Activated CD4-positive, alpha-beta T cell treated with anti-CD3 and anti-CD28 coated beads, Interleukin-2, Interleukin-4, amounts not matched to agents 100 ng/mL and 50 ng/mL, durations not matched to agents 16 hours and 8 hours (primary cell): ENCODE measurements at places on chromosomes 16 and 17.

DNA sequence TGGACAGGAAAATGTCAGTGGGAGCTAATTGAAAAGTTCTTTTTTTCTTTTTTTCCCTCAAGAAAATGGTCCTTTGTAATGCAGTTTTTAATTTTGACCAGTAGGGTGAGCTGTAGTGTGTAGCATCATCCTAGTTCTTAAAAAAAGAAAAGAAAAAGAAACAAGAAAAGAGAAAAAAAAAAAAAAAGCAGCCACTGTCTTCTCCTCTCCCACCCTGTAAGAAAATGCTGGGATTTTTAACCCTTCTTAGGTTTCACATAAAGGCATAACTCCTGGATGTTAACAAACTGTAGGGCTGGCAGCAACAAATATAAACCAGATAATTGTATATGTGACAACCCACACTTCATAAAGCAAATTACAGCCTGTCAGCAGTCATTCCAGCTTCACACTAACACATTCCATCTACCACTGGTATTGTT is 78.1 kb downstream of the SKAP1 start:
- DNase-seq = peak; percentile 22

DNA sequence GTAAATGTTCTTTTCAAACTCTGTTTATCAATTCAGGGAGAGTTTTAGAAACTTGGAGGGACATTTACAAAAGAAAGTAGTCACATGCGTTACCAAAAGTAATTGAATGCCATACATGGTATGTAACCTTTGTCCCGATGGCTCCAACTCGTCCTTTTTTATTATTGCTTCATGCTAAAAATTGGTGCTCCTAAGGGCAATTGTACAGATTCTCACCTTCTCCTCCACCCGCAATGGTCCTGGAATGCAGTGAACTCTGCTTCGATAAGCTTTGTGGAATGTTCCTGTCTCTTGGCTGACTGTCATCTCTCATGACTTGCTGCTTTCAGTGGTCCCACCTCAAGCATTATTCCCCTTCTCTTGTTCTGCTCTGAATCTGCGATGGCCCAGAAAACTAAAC is 20.9 kb downstream of the GNAO1 start:
- no peak for DNase-seq

DNA sequence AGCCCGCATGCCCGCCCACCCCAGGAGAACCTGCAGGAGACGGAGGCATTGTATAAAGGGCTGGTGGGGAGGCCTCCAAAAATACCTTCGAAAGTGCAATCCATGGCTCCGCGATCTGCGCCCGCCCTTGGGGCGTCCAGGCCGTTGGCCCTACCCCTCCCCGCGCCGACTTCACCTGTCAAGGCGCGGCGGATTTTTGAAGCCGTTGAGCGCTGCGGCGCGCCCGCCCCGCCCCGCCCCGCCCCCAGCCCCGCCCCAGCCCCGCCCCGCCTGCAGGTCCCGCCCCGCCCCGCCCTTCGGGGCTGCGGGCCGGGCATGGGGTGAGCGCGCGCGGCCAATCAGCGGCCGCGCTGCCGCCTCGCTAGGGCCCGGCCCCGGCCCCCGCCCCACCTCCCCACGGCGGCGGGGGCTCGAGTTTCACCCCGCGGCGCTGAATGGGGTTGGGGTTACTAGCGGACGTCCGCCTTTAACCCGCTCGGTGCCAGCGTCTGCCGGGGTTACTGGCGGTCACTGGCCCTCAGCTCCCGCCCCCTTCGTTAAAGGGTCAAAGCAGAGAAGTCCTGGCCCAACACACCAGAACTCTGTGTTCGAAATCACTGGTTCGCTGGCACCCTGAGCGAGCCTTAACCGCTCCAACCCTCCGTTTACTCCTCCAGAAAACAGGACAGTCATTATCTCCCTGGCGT is 13.2 kb downstream of the SREBF1 start:
- DNase-seq = peak; percentile 87

DNA sequence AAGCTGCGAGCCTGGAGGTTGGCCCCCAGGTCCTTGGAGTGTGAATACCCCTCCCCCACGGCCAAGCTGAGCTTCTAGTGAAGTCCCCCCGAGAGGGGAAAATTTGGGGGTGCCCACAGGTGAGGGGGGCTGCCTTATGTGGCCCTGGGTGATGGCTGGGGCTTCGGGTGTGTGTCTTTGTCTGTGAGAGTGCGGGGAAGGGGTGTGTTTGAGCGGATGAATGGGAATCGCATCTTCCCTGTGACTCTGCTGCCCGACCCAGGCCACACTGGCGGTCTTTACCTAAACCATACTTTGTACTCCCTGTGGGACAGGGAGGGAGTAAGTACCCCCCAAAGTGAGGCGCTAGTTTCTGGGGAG is 1.3 kb downstream of the SBK1 start:
- no peak for DNase-seq

DNA sequence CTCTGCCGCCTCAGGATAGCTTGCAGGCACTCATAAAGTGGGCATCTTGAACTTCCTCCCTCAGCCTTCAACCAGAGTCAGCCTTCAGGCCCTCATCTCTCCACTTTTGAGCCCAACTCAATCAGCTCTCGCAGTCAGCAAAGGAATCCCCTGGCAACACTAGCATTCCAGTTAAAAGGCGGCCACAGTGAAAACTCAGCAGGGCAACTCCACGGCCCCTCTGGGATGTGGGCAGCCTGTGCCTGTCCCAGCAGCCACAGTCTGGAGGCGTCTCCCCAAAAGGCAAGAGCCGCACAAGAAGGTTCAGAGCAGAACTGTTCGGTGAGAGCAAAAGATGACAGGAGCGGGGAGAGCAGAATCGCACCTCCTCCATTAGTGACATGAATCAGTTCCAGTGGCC is 9.0 kb downstream of the TMEM11 start:
- DNase-seq = no peak

DNA sequence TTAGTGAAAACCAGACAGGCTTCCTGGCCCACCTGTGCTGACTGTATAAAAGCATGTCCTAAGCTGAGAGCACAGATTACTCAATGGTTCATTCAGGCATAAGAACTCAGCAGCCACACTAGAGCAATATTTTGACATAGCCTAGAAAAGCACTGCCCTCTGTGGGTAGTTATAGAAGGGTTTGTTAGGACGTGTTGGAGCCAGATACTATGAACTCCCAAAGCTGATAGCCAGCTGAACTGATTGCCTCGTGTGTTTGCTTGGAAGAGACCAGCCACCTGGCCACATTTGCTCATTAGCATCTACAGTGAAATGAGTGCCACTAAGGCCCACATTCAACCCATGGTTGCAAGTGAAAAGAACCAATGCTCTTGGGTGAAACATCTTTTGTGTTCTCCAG is 30.8 kb upstream of the ABCA5 start:
- no peak for DNase-seq

DNA sequence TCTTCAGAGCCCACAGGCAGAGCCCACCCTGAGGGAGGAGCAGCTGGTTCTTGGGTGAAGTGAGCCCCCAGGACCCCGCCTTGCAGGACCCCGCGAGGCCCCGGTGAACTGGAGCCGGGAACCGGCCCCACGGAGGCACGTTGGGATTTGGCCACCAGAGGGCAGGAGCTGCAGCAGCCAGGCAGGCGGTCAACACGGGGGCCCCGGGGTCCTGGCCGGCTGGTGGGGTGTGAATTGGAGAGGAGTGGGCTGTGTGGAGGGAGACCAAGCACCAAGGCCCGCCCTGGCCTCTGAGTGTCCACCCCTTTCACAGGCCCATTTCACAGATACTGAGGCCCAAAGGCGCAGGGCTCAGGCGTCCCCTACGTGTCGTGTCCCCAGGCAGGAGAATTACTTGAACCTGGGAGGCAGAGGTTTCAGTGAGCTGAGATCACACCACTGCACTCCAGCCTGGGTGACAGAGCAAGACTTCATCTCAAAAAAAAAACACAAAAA is 2.2 kb downstream of the DPEP1 start:
- DNase-seq = no peak

DNA sequence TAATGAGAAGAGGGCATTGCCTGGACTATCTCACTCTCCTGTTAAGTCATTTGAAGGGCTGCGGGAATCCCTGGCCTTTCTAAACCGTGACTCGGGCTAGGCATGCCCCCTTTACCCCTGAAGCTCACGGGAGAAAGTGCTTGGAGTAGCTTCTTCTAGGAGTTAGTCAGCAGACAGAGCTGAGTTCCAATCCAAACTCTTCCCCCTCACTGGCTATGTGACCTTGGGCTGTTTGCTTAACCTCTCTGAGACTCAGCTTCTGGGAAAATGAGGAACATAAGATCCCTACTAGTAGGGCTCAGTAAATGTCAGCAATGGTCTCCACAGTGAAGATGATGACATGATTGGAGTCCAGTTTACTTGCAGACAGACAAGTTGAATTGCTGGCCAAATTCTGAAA is 5.7 kb upstream of the B9D1 start:
- DNase-seq = no peak

DNA sequence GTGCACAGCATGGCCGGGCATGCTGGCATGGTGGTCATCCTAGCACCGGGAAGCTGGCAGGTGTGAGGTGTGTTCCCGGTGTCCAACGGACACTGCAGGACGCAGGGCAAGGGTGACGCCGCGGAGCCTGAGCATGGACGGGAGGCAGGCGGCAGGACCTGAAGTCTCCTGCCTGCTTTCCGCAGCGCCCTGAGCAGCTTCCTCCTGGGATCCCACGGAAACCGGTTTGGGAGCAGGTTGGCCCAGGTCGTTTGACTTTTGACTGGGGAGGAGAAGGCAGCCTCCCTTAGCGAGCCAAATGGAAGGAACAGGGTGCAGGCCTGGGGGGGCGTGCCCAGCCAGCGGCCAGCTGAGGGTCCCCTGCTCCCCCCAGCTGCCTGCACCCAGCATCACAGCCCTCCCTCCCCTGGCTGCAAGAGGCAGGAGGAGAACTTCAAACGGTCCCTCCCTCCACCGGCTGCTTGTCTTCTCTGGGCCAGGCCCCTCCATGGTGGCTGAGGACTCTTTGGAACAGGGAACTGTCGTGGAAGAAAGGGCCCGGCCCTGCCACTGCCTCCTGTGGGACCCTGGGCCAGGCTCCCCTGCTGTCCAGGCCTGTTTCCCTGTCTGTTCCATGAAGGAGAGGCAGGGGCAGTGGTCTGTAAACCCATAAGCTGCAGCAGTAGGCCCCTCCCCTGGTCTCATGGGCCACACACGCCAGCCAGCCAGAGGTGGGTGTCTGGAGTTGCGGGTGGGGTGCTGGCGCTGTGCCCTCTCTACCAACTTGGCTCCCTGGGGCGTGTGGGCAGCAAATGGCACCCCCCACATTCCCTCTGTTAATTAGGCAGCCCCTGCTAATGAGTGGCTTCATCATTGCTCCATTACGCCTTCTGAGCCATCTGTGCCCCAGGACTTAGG is 7.8 kb upstream of the ADGRG1 start:
- no peak for DNase-seq

- DNase-seq = no peak
Measured at GRCh38 chr17:81249223-81250040, 10.3 kb downstream of the NDUFAF8 start.

GRCh38 chr17:62573480-62574117 is 53.9 kb upstream of the MRC2 start:
- no peak for DNase-seq

GRCh38 chr16:53726625-53727024 is 22.7 kb downstream of the FTO start:
- no peak for DNase-seq

DNA sequence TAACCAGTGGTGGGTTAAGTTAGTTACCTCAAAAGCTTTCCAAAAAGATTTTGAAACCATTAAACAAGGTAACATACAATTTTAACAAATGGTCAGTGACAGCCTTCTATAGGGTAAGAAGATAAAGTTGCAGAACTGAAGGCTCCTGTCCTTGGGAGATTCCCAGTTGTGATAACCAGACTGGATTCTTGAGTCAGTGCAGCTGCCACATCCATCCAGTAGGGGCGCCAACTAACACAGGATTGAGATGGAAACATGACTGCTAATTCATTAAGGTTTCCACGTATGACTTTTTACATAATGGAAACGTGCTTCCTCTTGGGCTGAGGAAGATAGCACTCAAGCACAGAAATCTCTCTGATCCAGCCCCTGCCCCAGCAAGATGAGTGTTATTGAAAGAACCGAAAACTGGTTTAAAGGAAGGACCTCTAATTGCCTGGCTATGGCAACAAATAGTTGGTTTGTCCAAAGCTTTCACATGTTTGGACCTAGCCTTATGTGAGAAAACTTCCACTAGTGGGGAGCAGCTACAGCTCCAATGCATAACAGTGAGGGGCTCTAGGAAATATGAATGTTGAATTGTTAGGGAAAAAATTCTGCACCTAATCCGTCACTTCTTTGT is 269.8 kb upstream of the MYOCD start:
- DNase-seq = peak; percentile 3

DNA sequence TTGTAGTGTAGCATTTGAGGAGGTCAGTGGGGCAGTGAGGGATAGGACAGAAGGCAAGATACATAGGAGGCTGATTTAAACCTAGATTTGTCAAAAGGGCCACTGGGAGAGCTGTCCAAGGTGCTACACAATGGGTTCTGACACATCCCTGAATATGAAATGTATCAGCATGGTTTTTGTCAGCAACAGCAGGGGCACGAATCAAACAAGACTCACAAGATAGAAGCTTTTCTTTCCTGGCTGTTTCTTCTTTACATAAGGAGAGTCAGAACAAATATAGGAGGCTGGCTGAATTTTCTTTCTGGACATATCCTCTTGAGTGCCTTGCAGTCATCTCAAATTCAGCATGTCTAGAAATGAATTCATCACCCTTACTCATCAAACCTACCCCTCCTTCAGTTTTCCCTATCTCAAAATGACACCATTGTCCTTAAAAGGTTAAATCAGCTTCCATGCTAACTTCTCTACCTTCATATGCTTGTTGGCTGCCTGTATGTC is 130.5 kb downstream of the NPIPB5 start:
- no peak for DNase-seq

- DNase-seq = no peak
Measured at GRCh38 chr17:32941419-32942032, 13.6 kb downstream of the TMEM98 start.

- DNase-seq = peak; percentile 95
Measured at GRCh38 chr16:57609541-57610401, 18.7 kb upstream of the ADGRG1 start.

- DNase-seq = no peak
Measured at GRCh38 chr17:44241106-44241624, 21.7 kb upstream of the UBTF start.

- peak; percentile 17 for DNase-seq
Measured at GRCh38 chr16:15610369-15610871, 32.5 kb downstream of the MARF1 start.

- no peak for DNase-seq
Measured at GRCh38 chr17:4562015-4562969, 1.9 kb upstream of the GGT6 start.

GRCh38 chr17:76000755-76001521 is at the start of gene CDK3:
Gene CDK3 (plus strand): TSS chr17:76000855. CDS start chr17:76001426, 571 bp downstream.
- no peak for DNase-seq

DNA sequence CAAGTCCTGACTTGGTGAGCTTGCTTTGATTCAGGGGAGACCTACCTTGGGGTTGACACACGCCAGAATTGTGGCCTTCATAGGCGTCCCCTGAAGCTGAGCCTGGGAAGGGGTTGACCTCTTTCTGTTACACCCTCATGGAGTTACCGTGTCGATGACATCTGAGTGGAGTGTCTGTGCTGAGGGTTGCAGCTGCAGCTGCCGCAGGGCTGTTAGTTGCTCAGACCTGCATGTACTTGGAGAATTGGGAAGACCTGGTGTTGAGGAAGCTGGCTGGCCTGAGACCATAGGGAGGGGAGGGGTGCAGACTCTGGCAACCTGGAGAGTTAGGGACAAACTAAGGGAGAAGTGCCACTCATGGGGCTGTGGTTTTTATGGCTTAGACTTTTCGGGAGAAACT is 9.6 kb downstream of the GSE1 start:
- no peak for DNase-seq

GRCh38 chr17:75994802-75995370 is 5.8 kb upstream of the CDK3 start:
- no peak for DNase-seq
